Stimulated activated CD8-positive, alpha-beta memory T cell treated with anti-CD3 and anti-CD28 coated beads, Interleukin-7, amount 100 ng/mL, for 24 hours (primary cell): ENCODE measurements at places on chromosomes 4 and X.

GRCh38 chr4:39446483-39446841 lies 12.3 kb downstream of the RPL9 start:
- DNase-seq, result no peak

- DNase-seq, result no peak
Observed at GRCh38 chr4:74426101-74426500, 18.8 kb upstream of the AREG start.

- DNase-seq, result no peak
Observed at GRCh38 chrX:133653358-133653757, 238.1 kb upstream of the GPC4 start.

GRCh38 chrX:40012039-40012867 lies 85.5 kb downstream of the BCOR start:
- DNase-seq, result no peak

GRCh38 chr4:11469650-11470437 lies 41.1 kb upstream of the HS3ST1 start:
- DNase-seq, result no peak

GRCh38 chrX:37753384-37753783 lies 26.5 kb upstream of the CYBB start:
- no peak for DNase-seq

DNA sequence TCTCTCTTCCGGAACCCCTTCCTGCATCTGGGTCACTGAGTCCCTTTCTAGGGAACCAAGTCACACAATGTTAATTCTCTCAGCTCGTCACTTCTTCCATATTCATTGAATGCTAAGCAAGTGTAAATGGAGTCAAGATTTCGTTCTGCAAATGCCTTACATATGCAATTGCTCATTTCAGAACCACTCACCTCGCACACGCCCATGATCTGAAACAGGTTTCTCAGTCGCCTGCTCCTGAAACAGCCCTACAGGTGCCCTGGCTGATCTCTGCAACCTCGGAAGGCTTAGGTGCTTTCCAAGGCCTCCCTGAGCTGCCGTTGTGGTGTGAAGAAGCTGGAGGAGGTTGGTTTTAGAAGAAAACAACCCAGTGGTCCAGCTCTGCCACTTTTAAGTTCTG lies 100.8 kb upstream of the MSX1 start:
- no peak for DNase-seq

DNA sequence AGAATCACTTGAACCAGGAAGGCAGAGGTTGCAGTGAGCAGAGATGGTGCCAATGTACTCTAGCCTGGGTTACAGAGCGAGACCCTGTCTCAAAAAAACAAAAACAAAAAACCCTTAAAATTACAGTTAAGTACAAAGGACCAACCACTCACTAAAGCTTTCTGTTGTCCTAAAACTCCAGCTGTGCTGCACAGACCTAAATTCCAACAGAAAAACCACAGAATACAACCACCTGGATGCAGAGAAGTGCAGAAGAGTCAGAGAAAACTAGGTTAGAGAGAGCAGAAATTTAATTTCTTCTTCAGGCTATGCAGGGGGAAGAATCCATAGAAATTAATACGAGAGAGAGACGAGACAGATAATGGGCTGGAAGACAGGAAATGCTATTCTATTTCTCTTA lies 376.8 kb upstream of the CXorf51A start:
- no peak for DNase-seq

- no peak for DNase-seq
Observed at GRCh38 chr4:91846233-91846632, 457.5 kb upstream of the GRID2 start.

DNA sequence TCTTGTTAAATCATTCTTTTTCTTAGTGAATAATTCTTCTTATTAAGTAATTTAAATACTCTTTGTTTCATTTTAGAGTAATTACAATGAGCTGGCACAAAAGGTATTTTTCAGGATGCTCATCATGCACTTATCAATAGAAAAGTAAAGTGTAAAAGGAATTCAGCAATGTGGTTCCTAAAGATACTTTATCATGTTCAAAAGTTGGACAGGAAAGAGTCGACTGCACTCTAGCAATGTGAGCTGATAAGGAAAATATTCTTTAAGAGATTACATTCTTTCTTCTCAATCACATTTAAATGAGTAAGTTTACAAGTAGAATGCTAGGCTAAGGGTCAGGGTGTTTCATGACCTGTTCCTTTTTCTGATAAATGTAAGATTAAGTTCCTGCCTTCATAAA lies 609.5 kb upstream of the FAM241A start:
- no peak for DNase-seq

DNA sequence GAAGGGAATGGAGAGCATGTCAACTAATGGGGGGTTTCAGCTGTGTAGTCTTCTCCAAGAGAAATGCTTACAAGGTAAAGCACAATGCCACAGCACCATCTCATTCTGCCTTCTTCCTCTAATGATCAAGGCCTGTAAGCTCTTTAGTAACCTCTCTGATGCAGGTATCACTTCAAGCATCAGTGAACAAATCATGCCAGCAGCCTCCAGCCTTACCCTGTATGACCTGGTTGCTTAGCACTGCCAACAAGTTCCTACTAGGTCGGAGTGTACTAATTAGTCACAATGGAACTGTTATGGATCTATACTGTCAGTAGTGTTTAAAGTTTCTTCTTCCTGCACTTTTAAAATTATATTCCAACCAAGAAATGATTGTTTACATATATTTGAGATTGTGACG lies 197.7 kb downstream of the GRID2 start:
- no peak for DNase-seq

DNA sequence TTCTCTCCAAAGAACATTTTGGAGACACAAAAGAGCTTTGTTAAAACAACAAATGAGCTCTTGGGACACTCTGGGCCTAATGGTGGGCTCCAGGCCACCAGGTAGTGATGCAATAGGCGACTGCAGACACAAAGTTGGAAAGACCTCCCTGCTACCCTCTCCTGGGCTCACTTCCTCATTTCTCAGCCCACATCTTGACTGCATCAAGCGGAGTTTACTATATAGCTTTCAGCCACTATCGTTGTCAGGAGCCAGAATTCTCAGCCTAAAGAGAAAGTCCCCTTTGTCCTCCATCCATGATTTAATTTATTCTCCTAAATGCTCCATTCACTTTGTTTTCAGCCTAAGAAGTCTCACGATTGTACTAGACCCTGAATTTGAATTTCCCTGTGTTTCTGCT lies 114.9 kb downstream of the EFHC2 start:
- DNase-seq, result no peak
